ENCODE measurements at places on chromosomes 5 and 9.

DNA sequence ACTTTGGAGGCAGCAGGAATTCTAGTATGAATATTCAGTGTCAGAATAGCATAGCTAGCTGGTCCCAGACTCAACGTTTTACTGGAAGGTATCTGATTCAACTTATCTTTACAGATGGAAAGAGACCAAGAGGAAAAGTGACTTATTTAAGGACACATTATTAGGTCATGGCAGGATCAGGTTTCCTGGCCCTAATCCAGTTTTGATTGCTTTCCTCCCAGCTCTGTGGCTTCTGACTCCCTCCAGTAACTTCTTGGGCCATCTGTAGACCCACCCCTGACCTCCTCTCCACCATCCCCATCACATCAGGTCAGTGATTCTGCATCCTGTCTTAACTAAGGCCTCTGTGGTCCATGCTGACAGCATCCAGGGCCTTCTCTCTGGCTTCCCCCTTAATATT is 38.4 kb downstream of the SH3TC2 start:
- DNase-seq: no peak

DNA sequence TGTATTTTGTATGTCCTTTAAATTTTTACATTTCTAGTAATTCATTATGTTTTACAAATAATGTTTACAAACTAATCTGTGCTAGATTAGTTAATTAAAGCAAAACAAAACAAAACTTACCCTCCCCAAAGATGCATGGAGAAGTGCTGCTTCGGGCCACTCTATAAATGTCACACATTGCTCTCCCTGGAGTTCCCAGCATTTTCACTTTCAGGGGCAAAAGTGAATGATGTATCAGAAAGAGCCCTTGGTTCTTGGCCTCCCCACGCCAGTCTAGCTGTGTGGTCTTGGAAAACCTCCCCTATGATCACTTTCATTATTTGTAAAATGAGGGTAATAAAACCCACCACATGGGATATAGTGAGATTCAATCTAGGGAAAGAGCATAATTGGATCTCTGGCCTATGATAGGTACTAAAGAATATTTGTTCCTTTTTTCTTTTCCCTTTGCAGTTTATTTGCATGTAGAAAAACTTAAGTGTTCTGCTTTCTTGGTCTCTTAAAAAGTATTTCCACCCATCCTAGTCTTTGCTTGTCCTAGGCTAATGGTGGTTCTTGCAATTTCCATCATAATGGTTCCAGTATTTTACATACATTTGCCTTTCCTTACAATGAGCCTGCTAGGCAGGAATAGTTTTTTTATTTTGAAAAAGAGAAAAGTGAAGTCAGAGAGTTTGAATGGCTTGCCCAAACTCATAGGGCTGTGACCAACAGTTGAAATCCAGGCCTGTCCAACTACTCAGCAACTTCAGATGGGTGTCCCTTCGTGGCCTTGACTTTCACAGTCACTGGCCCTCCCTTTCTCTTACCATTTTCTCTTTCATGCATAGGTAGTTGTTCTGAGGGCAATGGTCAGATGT is 184.5 kb upstream of the KLF4 start:
- no peak for DNase-seq

DNA sequence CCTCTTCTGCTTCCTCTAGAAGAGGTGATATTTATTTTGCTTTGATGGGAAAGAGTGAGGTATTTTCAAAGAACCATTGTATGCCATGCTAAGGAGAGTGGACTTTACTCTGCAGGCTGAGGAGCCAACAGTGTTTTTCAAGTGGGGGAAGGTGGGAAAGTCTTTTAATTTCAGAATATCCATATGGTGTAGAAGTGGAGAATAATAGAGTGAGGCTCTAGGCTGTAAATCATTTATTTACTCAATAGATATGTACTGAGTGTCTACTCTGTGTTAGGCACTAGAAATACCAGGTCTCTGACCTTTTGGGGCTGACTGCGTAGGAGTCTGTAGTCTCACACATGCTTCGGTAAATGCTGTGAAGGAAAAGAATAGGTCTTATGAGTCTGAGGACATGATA is 30.7 kb upstream of the TENT2 start:
- no peak for DNase-seq

DNA sequence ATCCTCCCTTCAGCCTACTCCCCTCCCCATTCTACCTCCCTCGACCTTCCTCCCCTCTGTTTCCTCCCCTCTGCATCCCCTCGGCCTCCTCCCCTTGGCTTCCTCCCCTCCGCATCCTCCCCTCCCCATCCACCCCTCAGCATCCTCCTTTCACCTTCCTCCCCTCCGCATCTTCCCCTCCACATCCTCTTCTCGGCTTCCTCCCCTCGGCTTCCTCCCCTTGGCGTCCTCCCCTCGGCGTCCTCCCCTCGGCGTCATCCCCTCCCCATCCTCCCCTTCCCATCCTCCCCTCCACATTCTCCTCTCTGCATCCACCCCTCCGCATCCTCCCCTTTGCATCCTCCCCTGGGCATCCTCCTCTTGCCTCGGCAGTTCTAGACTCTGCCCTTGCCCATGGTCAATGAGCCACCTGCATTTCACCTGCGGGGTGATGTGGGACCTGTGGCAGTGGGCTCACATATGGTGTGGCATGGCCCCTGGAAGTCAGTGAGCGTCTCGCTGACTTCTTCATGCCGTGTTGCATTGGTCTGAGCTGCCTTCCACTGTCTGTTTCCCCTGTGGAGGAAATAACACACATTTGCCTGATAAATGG is 113.0 kb downstream of the WNK2 start:
- no peak for DNase-seq

DNA sequence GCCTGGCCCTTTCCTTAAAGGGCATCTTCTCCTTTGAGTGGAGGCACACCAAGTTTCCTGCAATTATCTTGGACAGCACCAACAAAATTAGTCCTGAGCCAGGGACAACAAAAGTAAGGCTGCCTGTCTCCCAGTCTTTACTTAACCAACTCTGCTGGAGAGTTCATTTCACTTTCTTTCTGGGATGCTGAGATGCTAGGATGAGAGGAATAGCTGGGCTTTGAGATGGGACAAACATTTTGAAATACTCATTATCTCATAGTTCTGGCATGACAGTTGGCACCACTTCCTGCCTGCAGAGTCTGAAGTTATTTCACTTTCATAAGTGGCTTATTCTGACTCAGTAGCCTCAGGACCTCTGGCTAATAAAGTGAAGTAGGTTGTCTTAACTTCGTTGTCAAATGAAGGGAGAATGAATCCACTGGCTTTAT is 157.0 kb downstream of the C9orf152 start:
- DNase-seq: no peak

DNA sequence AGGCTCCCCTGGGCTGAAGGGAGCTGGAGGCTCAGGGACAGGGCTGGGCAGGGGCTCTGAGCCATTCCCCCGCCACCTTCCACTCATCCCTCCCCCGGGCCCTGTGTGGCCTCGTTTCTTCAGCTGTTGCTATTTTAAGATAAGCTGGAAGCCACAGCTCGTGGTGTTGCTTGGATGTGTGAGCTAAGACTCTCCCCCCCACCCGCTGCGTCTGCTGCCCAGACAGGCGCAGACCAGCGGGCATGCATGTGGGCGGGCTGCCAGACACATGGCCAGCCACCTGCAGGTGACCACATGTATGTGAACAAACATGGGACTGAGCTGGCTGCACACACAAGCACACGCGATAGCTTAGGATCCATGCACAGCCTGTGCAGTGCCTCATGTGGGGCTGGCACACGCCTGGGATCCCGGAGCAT is 8.7 kb downstream of the SNCB start:
- DNase-seq: no peak

DNA sequence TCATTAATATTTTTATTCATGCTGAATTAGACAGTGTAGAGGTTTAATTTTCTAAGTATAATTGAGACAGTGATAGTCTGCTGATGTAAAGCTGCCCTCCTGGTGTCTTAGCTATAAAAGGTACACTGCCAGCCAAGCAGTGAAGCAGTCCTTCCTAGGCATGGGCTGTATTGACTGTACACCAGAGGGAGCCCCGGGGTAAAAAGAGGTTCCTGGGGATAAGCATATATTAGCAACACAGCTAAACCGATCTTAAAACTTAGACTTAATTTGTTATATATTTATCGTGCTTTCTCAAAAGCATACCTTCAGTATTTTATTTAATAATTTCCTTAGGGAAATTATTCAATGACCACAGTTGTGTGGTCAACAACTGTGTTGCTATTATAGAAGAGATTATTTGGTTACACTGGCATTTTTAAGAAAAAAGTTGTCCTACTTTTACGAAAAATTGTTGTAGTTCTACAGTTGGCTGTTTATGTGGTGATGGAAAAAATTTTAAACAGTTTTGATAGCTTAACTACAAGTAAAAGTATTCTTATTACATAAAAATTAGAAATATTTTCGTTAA is 68.8 kb downstream of the ELL2 start:
- DNase-seq: no peak

DNA sequence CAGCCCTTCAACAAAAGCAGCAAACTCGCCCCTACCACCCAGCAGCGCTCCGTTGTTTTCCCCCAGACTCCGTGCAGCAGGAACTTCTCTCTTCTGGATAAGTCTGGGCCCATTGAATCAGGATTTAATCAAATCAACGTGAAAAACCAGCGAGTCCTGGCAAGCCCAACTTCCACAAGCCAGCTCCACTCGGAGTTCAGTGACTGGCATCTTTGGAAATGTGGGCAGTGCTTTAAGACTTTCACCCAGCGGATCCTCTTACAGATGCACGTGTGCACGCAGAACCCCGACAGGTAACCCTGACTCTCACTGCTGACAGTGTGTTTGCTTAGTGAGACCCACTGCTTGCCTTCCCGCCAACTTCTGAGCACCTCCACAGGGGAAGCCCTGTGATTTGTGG is 81.8 kb downstream of the PRDM6 start:
- no peak for DNase-seq

DNA sequence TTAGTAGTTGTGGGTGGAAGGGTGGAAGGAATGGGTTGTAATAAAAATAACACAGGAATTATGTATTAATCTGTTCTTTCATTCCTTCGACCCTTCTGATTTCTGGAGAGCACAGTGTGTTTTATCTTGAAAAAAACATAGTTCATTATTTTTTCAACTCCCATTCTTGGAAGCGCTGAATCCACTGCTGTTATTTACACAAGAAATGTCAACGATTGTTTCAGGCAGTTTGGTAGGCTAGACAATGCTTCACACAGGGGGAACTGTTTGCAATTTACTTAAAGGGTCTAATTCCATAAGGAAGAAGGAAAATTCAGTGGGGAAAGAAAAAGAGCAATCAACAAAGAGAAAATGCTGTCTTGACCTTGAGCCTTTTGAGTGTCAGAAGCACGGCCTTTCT is 142.9 kb downstream of the TLE1 start:
- no peak for DNase-seq

DNA sequence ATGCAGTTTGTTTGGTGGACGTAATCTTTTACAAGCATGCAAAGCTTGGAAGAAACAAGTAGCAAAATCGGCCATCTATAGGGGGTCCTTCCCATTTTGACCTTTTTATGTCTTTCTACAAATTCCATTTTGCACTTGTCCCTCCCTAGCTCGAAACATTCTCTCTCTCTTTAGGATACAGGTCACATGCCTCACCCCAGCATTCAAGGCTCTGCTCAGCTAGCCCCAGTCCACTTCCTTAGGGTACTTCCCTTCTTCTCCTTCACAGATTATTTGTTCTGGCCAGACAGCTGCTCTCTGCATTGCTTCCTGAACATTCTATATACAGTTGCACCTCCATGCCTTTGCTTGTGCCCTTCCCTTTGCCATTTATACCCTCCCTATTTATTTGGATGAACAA is 31.7 kb upstream of the TRIM14 start:
- DNase-seq: no peak

GRCh38 chr5:19301271-19301670 is 686.7 kb downstream of the CDH18 start:
- peak; percentile 2 for DNase-seq

- no peak for DNase-seq
Observed at GRCh38 chr9:105393576-105394344, 54.1 kb upstream of the FSD1L start.

DNA sequence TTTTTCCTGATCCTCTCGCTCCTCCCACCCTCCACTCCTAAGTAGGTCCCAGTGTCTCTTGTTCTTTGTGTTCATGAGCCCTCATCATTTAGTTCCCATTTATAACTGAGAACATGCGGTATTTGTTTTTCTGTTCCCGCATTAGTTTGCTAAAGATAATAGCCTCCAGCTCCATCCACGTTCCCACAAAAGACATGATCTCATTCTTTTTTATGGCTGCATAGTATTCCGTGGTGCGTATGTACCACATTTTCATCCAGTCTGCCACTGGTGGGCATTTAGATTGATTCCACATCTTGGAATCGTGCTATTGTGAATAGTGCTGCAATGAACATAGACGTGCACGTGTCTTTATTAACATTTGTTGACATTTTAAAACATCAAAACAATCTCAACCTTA is 34.2 kb upstream of the CACNA1B start:
- no peak for DNase-seq

GRCh38 chr9:90795871-90796317 is 5.7 kb upstream of the SYK start:
- DNase-seq: no peak

DNA sequence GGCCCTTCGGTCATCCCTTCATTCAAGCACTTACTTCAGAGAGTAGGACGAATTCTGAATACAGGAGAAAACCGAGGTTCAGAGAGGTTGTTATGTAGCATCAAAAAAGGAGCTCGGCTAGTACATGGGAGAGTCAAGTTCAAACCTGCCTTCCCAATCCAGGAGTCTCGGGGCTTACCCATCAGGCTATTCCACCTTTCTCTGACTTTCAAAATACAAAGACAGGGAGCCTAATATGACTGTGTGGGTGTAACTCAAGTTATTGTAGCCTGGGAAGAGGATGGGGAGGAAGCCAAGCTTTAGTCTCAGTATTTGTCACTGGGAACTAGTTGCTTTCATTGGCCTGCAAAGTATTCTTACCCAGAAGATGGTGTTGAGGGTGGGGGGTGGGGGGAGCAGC is 274.8 kb upstream of the PANK3 start:
- no peak for DNase-seq

DNA sequence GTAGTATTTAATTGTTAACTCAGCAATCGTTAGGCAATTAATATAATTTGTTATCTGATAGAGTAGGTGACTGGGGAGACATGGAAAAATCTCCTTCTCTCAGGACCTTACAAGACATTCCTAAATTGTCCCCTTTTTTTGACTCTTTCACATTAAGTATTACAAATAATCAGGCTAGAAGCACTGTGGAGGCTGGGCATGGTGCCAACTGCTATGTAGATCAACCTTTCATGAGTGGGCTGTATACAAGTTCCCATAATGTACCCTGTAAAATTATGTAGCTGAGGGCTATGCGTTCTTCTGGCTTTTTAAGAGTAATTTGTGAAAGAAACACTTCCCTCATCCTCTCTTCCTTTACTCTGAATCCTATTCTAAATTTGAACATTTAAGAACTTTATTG is 140.2 kb downstream of the NFIB start:
- no peak for DNase-seq

GRCh38 chr5:14557791-14558415 is 23.7 kb upstream of the OTULINL start:
- DNase-seq: no peak
